ENCODE measurements at places on chromosomes 6 and 20.

GRCh38 chr6:100271625-100272024, 193.1 kb downstream of the SIM1 start:
- DNase-seq: no peak

DNA sequence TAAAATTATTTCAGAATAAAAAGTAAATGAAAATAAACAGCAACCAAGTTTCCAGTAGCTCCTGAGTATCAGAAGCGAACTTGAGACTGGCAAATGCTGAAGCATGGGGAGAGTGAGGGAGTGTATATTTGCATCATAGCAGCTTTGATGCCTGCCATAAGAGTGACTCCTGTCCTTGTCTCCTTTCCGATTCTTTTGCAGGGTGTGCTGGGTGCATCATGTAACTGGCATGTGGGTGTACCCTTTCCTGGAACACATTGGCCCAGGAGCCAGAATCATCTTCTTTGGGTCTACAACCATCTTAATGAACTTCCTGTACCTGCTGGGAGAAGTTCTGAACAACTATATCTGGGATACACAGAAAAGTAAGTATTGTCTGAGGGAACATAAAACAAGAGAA, 117.4 kb downstream of the ADAT2 start:
- no peak for DNase-seq

GRCh38 chr20:62428396-62429295, 1.3 kb upstream of the RBBP8NL start:
- DNase-seq: no peak

- DNase-seq: no peak
Measured at GRCh38 chr20:25300496-25301170, 52.7 kb downstream of the PYGB start.

DNA sequence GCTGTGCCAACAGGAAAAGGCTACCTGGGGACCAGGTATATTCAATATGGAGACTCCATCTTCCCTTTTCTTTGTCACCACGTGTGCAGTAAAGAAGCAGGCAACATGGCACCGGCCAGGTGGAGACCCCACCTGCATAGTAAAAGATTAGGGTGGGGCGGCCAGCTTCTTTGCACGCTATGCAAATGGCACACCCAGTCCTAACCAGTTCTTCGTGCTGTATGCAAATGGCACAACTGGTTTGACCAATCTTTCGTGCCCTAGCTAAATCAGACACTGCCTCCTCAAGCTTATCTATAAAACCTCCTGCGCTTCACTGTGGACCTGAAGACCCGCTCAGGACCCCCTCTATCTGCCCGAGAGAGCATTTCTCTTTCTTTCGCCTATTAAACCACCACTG, 88.8 kb upstream of the EZR start:
- no peak for DNase-seq

DNA sequence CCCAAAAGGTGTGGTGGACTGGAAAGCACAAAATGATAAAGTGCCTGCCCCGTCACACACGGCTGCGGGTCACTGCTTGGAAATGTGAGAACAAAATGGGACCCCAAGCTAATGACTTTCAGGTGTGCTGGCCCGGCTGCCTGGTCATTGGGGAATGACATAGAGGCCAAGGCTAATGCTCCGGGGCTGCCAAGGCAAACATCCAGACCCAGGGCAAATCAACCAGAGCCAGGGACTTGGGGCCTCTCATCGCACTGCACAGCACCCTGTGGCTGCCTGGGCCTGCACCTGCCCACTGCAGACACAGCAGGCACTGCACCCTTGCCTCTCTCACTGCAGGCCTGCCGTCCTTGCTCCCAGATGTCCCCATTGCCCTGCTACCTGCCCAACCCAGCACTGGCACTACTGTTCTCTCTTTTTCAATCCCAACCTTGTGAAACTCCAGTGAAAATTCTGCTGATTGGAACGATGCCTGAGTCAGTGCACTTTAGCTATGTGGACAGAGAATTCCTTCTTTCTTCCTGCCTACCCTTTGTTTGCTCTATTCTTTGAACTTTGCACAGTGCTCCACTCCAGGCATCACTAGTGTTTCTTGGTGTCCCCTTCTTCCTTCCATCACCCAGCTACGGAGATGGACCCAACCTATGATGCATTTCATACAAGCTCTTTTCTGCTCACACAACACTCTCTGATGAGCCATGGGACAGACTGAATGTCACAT, 849.5 kb downstream of the MAFB start:
- DNase-seq: no peak

DNA sequence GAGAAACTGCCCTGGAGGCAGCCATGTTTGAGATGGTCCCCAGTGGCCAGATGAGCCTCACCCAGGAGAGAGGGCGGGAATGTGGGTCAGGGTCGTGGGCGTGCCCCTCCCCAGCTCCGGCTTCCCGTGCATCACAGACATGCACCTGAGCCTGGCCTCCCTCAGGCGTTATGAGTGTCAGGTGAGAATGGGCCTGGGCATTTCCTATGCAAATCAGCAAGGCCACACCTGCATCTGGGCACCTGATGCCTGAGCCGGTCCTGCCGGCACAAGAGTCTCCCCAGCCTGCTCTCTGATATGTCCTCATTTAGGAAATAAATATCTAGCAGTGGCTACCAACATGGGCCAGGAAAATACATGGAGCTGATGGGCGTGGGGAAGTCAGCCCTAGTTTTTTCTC, 82.4 kb downstream of the RAMACL start:
- DNase-seq: no peak

GRCh38 chr6:26251354-26252076, 113.5 kb upstream of the BTN3A2 start:
- no peak for DNase-seq

GRCh38 chr6:139881728-139882211, 507.3 kb upstream of the CITED2 start:
- no peak for DNase-seq

GRCh38 chr6:164069350-164069990, 655.0 kb downstream of the QKI start:
- no peak for DNase-seq

DNA sequence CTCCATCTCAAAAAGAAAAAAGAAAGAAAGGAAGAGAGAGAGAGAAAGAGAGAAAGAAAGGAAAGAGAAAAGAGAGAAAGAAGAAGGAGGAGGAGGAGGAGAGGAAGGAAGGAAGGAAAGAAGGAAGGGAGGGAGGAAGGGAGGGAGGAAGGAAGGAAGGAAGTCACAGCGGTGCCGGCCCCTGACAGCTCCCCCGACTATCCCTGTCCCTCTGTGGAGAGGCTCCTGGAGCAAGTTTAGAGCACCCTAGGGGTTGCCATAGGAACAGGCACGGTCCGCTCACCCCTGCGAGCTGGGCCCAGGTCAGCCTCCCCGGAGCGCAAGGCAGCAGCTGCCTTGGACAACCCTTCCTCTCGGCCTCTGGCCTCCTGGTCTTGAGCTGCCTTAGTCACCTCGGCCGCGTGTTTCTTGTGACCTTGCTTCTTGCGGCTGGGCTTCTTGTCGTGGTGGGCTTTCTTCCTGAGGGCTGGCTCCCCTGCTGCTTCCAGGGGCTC, 6.8 kb downstream of the BNIP5 start:
- no peak for DNase-seq

GRCh38 chr6:74130641-74131040, 434.6 kb downstream of the CD109 start:
- no peak for DNase-seq

DNA sequence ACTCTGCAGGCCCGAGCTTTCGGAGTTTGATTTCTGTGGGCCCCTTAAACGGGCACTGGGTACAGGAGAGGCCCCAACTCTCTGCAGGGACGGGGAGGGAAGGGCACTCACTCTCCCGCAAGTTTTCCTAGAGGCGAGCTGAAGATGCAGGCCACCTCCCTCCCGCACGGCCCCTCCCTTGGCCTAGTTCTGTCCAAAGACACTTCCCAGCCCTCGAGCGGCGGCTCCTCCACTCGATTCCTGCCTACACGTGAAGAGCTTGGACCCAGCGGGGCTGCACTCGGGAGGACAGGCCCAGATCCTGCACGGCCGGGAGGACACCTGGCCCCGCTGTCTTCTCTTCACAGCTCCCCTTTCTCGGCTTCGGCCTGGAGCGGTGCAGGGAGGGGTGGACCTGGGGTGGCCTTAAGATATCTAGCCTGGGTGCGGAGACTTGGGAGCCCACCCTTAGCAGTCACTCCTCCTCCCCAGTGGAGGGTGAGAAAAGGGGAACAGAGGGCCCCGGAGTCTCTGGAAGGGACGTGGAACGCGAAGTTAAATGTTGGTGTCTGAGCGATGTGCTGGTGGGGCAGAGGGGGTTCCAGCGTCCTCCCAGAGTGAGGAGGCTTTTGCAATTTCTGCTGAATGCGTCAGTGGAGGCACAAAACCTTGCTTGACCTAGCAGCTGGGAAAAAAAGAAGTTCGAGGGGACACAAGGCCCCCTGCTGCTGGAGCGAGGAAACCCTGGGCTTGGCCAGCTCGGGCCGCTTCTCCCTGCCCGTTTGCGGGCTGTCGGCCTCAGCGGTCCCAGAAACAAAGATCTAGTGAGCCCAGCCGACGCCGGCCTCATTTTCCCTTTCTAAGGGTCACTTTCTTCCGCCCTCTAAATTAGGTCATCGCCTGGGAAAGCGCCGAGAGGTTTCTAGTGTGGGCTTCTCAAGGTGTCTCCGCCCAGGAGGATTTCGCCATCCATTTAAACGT, 4.9 kb downstream of the OLIG3 start:
- no peak for DNase-seq

GRCh38 chr6:51559059-51559458, 528.4 kb downstream of the PKHD1 start:
- no peak for DNase-seq

GRCh38 chr6:41167173-41167963, 4.5 kb upstream of the TREM2 start:
- DNase-seq: no peak

DNA sequence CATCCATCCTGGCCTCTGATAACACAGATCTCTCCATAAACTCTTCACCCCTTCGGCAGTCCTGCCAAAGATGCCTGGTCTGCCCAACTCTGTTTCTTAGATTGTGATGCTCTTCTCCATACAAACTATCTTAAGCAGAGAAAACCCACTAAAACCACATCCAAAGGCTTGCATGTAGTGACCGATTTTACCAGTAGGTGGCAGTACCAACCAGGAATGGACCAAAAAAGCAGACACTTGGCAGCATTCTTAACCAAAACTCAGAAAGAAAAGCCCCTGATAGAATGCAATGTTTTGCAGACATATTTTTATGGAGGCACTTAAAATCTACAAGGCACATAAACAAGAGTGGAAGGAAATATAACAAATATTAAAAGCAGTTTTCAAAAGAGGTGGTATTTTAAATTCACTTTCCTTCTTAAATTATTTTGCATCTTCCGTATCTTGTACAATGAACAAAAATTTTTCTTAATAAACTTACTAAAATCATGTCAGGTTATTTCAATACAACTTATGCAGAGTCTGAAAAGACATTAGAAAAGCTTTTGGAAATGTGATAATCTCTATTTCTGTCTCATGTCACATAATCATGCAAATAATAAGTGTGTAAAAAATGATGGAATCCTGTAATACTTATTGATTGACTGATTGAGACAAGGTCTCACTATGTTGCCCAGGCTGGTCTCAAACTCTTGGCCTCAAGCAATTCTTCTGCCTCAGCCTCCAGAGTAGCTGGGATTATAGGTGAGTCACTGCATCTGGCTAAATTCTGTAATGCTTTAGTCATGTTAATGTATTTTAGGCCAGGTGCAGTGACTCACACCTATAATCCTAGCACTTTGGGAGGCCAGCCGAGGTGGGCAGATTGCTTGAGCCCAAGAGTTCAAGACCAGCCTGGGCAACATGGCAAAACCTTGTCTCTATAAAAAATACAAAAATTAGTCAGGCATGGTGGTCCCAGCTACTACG, 29.4 kb downstream of the LRP11 start:
- DNase-seq: no peak

GRCh38 chr6:24079076-24079475, 46.9 kb upstream of the NRSN1 start:
- DNase-seq: no peak

DNA sequence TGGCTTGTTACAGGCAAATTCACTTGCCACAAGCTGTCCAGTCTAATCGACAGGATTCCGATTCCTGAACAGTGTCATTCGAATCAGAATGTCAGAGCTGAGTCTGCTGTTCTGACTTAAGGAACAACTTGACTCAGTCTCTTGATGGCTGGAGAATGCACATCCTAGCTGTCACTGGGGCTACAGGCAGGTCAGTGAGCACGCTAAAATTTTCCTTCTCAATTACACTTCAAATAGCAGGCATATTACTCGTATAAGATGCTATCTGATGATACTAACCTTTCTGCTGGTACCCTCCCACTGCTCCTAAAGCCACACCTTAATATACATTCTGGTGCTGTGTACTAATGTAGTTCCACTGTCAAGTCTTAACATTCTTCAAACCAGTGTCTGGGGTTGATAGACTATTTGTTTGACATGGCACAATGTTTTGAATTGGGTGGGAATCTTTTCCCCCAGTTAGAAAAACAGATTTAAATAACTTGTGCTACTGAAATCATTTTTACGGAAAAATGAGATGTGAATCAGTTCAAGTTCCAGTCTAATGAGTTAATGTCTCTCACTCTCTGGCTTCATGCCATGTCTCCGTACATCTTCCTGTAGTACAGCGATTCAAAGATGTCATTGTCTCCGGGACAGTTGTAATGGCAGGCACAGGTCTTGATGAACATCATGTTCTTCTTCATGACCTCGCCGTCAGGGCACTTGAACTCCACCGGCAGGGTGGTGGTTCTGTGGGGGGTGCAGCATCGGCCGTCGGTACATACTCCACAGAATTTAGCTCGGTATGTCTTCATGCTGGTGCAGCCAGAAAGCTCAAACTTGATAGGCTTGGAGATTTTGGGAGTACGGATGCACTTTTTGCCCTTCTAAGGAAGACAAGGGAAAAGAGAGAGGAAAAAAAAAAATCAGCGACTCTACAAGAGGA, 2.2 kb downstream of the CCN2 start:
- DNase-seq: no peak

GRCh38 chr6:107668743-107669474, 155.2 kb downstream of the SCML4 start:
- no peak for DNase-seq

DNA sequence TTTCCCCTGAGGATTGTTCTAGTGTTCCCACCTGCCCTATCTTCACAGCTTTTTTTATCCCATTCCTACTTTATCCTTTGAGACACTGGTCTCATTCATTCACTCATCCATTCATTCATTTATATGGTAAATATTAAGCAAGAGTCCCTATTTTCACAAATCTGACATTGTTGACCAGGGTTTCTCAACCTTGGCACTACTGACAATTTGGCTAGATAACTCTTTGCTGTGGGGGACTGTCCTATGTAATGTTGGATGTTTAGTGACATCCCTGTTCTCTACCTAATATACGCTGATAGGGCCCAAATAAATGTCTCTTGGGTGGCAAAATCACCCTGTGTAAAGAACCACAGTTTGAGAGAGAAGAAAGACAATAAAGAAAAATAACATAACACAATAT, 345.0 kb downstream of the GRIK2 start:
- no peak for DNase-seq

DNA sequence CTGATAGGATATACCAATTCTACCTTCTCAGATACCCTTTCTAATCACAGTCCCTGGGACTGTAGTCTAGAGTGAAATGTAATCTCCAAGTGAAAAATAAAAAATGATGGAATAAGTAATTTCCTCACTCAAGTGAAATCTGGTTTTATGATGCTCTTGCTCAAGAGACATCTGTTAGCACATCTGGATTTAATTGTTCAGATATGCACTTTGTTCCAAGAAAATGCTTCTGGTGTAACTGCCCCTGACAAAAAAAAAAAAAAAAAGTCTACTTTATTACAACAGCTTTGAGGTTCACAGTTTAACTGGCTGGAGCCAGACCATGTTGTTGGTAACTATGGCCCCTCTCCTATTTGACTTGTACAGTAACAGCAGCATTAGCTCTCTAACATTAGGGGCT, 251.8 kb downstream of the BTBD9 start:
- no peak for DNase-seq
